Lung (tissue), 17 donors: ENCODE measurements at places on chromosomes 5 and 9. TPM values are rescaled to one million over a fixed set of nuclear protein-coding genes. Genes with fewer than 3 reads are reported as not detected.

Gene PAPPA
- 2.7 TPM for polyA plus RNA-seq

Gene HACD4
- polyA plus RNA-seq = 2.7 TPM

Gene PCDHB5
- 0.65 TPM for polyA plus RNA-seq

Gene RORB
- polyA plus RNA-seq = 1.1 TPM

Gene TMEM215
- polyA plus RNA-seq = not detected

GRCh38 chr9:126945682-126946081 lies 31.1 kb downstream of the RALGPS1 start:
- H3K4me3 ChIP-seq = no peak overlapping the region
- H3K4me1 ChIP-seq = no peaks in the 10 kb centered on the region
- no peak overlapping the region for H3K27ac ChIP-seq
- no peaks in the 10 kb centered on the region for H3K36me3 ChIP-seq
- no peak for DNase-seq
- H3K27me3 ChIP-seq = no peaks in the 10 kb centered on the region

DNA sequence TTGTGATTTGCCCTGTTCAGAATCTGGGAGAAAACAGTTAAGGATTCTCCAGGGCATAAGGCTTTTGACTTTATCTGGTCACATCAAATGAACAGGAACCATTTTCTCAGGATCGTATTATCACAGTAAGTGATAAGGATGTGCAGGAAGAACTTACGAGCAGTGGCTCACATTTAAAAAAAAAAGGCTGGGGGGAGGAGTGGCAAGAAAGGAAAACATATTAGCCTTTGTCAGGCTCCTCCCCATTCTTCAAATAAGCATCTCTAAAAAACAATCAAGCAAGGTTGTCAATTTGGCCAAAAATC lies 234.3 kb upstream of the TMEM161B start:
- H3K4me3 ChIP-seq = no peak overlapping the region
- H3K36me3 ChIP-seq = no peaks in the 10 kb centered on the region
- no peak overlapping the region for H3K27ac ChIP-seq
- H3K4me1 ChIP-seq = no peaks in the 10 kb centered on the region
- H3K27me3 ChIP-seq = no peaks in the 10 kb centered on the region

GRCh38 chr5:166594567-166594966 lies 1696.9 kb upstream of the WWC1 start:
- H3K27ac ChIP-seq = no peak overlapping the region
- H3K4me3 ChIP-seq = no peak overlapping the region
- DNase-seq = no peak
- H3K4me1 ChIP-seq = no peaks in the 10 kb centered on the region
- H3K36me3 ChIP-seq = no peaks in the 10 kb centered on the region

- DNase-seq = no peak
- H3K4me1 ChIP-seq = peaks cover 34% of the 10 kb centered on the region
- H3K27ac ChIP-seq = peak overlapping the region; percentile 44
- peaks cover 3% of the 10 kb centered on the region for H3K36me3 ChIP-seq
- no peak overlapping the region for H3K4me3 ChIP-seq
Observed at GRCh38 chr9:112861155-112861554, 29.5 kb downstream of the SLC46A2 start.

GRCh38 chr5:33235824-33236223 lies 204.9 kb upstream of the TARS1 start:
- no peak overlapping the region for H3K4me3 ChIP-seq
- no peaks in the 10 kb centered on the region for H3K36me3 ChIP-seq
- no peaks in the 10 kb centered on the region for H3K27me3 ChIP-seq
- H3K27ac ChIP-seq = no peak overlapping the region

- H3K4me1 ChIP-seq = peaks cover 8% of the 10 kb centered on the region
- no peak overlapping the region for H3K27ac ChIP-seq
- no peaks in the 10 kb centered on the region for H3K36me3 ChIP-seq
- H3K4me3 ChIP-seq = no peak overlapping the region
- no peaks in the 10 kb centered on the region for H3K27me3 ChIP-seq
Observed at GRCh38 chr5:139949710-139950109, 93.4 kb downstream of the NRG2 start.

GRCh38 chr9:7862170-7862569 lies 62.6 kb upstream of the DMAC1 start:
- H3K27ac ChIP-seq = no peak overlapping the region
- H3K27me3 ChIP-seq = no peaks in the 10 kb centered on the region
- no peak overlapping the region for H3K4me3 ChIP-seq
- H3K36me3 ChIP-seq = no peaks in the 10 kb centered on the region

- H3K27me3 ChIP-seq = no peaks in the 10 kb centered on the region
- DNase-seq = no peak
- H3K27ac ChIP-seq = no peak overlapping the region
- no peaks in the 10 kb centered on the region for H3K4me1 ChIP-seq
- H3K36me3 ChIP-seq = no peaks in the 10 kb centered on the region
Observed at GRCh38 chr9:17064558-17064957, 70.3 kb upstream of the CNTLN start.

DNA sequence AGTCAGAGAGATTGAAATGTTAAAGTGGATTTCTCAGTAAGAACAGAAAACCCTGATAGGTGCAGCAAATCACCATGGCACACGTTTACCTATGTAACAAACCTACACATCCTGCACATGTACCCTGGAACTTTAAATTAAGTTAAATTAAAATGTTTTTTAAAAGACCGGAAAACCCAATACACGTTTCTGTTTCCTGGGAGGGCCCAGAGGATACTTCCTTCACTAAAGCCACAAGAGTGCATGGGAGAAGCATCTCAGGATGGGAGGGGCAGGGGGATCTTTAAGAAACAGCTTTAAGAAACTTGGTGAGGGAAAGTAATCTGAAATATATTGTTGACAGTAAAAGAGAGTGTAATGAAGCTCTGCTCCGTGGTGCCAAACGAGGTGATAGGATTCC lies 164.7 kb upstream of the PTGER4 start:
- H3K4me1 ChIP-seq = no peaks in the 10 kb centered on the region
- H3K27me3 ChIP-seq = no peaks in the 10 kb centered on the region
- no peaks in the 10 kb centered on the region for H3K36me3 ChIP-seq
- DNase-seq = no peak
- H3K27ac ChIP-seq = no peak overlapping the region

GRCh38 chr9:34426347-34427074 lies 31.9 kb downstream of the FAM219A start:
- peaks cover 7% of the 10 kb centered on the region for H3K4me1 ChIP-seq
- H3K36me3 ChIP-seq = peaks cover 5% of the 10 kb centered on the region
- no peak overlapping the region for H3K27ac ChIP-seq
- no peak overlapping the region for H3K4me3 ChIP-seq
- no peaks in the 10 kb centered on the region for H3K27me3 ChIP-seq

GRCh38 chr9:121299467-121300282 lies 31.7 kb downstream of the GSN start:
- peak overlapping the region; percentile 92 for H3K27ac ChIP-seq
- peak; percentile 49 for DNase-seq
- H3K27me3 ChIP-seq = no peaks in the 10 kb centered on the region
- peaks cover 14% of the 10 kb centered on the region for H3K4me1 ChIP-seq
- peak overlapping the region; percentile 50 for H3K4me3 ChIP-seq

DNA sequence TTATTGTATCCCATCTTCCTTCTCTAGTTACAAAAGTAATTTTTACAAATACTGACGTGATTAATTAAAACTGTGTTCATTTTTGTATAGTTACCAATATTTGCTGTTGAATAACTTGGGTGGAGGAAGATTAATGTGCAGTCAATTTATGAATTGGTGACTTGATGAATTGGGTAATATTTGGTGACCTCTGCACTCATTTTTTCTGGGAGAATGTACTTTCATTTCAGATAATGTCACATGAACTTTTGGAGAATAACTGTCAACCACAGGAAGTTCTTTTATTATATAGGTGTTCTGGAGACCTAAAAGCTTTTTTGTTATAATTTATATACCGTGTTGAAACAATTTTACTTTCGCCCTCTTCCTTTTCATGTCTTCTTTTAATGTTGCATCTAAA lies 26.4 kb upstream of the FKTN start:
- H3K4me1 ChIP-seq = no peaks in the 10 kb centered on the region
- DNase-seq = no peak
- H3K27me3 ChIP-seq = no peaks in the 10 kb centered on the region
- H3K4me3 ChIP-seq = no peak overlapping the region
- H3K27ac ChIP-seq = no peak overlapping the region

GRCh38 chr5:135851186-135851914 lies 16.9 kb downstream of the SLC25A48 start:
- no peak overlapping the region for H3K4me3 ChIP-seq
- H3K27me3 ChIP-seq = no peaks in the 10 kb centered on the region
- DNase-seq = no peak
- H3K36me3 ChIP-seq = no peaks in the 10 kb centered on the region
- no peaks in the 10 kb centered on the region for H3K4me1 ChIP-seq

GRCh38 chr9:71762900-71763653 lies 5.2 kb downstream of the CEMIP2 start:
- H3K27ac ChIP-seq = no peak overlapping the region
- H3K27me3 ChIP-seq = no peaks in the 10 kb centered on the region
- no peak for DNase-seq

DNA sequence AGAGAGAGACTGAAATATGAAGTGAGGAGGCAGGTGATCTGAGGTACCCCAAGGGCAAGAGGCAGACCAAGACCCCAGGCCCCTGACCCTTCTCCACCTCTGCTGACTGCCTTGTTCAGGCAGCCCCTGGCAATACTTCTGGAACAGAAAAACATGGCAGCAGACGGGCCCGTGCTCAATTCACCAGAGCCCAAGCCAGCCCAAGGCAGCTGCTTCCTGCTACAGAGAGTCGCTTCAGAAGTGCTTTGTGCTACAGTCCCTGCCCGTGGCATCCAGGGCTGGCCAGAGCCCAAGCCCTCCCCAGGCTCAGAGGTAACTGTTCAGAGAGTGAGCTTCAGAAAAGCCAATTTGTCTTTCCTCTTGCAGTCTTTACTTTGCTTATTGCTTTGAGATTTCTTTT lies 151.4 kb upstream of the FSTL4 start:
- no peak overlapping the region for H3K27ac ChIP-seq
- no peaks in the 10 kb centered on the region for H3K36me3 ChIP-seq
- no peak overlapping the region for H3K4me3 ChIP-seq
- H3K4me1 ChIP-seq = no peaks in the 10 kb centered on the region
- peak; percentile 40 for DNase-seq
